ENCODE measurements at places on chromosomes 4 and X. TPM values are rescaled to one million over a fixed set of nuclear protein-coding genes. Genes with fewer than 3 reads are reported as not detected.

DNA sequence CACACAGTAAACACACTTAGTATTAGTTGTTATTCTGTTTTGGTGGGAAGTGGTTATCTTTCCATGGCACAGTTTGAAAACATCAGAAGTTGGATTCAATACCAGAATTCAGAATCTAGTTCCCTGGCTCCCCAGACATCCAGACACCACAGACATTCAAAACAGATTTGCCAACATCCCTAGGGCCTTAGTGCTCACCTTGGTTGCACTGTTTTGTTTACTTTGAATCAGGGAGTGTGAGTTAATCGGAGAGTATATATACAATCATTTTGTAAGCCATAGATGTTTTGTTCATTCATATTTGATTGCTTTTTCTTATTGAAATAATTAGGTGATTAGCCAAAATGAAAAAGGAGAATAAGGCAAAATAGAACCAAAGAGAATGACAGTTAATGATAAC lies 324.7 kb upstream of the CLNK start:
- DNase-seq: no peak

DNA sequence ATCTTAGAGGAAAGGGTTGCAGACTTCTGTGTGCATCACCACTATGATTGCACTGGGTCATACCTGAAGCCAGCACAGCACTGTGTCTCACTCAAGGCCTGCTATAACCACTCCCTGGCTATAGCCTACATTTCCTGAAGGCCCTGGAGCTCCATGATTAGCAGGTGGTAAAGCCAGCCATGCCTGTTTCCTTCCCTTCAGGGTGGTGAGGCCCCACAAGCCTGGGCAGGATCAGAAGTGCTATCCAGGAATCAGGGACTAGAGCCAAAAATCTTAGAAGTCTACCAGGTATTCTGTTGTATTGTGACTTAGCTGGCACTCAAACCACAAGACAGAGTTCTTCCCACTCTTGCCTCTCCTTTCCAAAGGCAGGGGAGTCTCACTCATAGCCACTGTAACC lies 734.6 kb downstream of the GLUD2 start:
- DNase-seq: no peak

Gene SHISA3
- 7.2 TPM for polyA plus RNA-seq

Gene NDNF
- 6.8 TPM for polyA plus RNA-seq

Gene ARL13A
- not detected for polyA plus RNA-seq

Gene GYPB
- 3.0 TPM for polyA plus RNA-seq

GRCh38 chrX:38127961-38128360 lies 92.7 kb downstream of the SRPX start:
- DNase-seq: no peak

GRCh38 chr4:25358515-25359275 lies 18.4 kb upstream of the ANAPC4 start:
- no peak for DNase-seq

Gene MAGEB6B
- not detected for polyA plus RNA-seq

Gene DAPP1
- 2.1 TPM for polyA plus RNA-seq

- DNase-seq: no peak
These were observed 39.4 kb downstream of the PPP3CA start for GRCh38 chr4:101307899-101308298.

DNA sequence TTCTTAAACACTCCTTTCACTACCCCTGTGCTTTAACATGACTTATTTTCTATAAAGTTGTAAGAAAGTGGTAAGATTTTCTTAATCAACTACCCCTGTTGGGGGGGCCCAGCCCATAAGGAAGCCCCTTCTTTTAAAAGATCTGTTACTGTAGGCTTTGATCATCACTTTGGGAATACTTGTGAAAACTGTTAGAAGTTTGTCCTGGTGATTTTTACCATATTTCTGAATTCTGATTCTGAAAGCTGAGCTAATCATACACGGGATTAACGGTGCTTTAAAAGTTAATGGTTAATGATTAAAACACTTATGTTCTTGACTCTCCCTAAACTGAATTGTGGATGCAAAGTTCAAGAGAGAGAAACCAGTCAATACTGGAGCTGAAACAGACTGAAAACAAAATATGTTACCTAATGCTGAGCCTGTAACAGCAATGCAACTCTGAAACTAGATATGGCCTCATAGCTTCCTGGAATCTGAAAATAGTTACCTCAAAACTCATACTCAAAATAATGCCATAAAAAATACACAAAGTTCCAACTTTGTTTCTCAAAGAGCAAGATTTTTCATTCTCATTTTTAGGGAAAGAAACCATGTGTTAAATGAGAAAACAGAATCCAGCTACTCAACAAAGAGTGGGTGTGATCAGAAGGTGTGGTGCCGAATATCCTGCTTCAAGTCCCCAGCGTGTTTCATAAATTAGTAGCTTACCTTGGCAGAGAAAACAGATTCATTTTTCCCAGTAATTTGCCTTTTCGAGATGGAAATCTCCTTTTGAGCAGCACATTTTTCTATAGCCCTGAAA lies 31.6 kb downstream of the ADH7 start:
- DNase-seq: no peak

GRCh38 chr4:150250998-150251651 lies 172.9 kb downstream of the DCLK2 start:
- no peak for DNase-seq

Gene CCNG2
- 113 TPM for polyA plus RNA-seq

Gene FGB
- polyA plus RNA-seq: not detected

- peak; percentile 15 for DNase-seq
These were observed 144.4 kb downstream of the GLRA2 start for GRCh38 chrX:14673764-14674163.

Gene UCP1
- not detected for polyA plus RNA-seq

Gene TCEANC
- polyA plus RNA-seq: 4.2 TPM

All from hindlimb muscle (tissue), 1 donor.